ENCODE measurements at places on chromosomes 1 and 21. TPM values are rescaled to one million over a fixed set of nuclear protein-coding genes. Genes with fewer than 3 reads are reported as not detected.
A peak's percentile ranks its signal among the peaks of the same experiment; 100 is the strongest.

- peak; percentile 50 for DNase-seq
Measured at GRCh38 chr1:5423109-5423508, 569.1 kb downstream of the NPHP4 start.

- no peak for DNase-seq
Measured at GRCh38 chr1:34781844-34782391, 904 bp downstream of the GJB3 start.

- DNase-seq = no peak
Measured at GRCh38 chr1:152932170-152932811, 14.7 kb upstream of the SPRR5 start.

GRCh38 chr21:33198346-33199099 is 31.2 kb upstream of the IFNAR2 start:
- no peak for DNase-seq

GRCh38 chr1:154335025-154335714 is 9.8 kb downstream of the ATP8B2 start:
- DNase-seq = peak; percentile 95

DNA sequence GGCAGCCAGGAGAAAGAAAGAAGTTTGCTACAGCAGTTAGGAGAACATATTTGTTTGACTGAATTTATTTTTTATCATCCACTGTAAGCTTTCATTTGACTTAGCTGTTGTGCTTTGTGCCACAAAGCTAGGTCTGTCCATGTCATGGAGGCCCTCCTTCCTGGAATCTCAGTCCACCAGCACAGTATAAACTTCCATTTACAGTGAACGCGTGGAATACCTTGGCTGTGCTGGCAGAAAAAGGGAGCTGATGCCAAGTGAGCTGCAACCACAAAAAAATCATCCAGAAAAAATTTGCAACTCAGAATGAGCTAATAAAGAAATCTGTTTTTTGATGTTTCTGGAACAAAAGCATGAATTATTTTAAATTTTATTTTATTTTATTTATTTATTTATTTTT is 72.6 kb downstream of the ATP6V1G3 start:
- DNase-seq = no peak

- peak; percentile 68 for DNase-seq
Measured at GRCh38 chr1:204493984-204494280, 673 bp downstream of the PIK3C2B start.

Gene GPR25
- not detected for total RNA-seq
